ENCODE measurements at places on chromosomes 6 and 20.

DNA sequence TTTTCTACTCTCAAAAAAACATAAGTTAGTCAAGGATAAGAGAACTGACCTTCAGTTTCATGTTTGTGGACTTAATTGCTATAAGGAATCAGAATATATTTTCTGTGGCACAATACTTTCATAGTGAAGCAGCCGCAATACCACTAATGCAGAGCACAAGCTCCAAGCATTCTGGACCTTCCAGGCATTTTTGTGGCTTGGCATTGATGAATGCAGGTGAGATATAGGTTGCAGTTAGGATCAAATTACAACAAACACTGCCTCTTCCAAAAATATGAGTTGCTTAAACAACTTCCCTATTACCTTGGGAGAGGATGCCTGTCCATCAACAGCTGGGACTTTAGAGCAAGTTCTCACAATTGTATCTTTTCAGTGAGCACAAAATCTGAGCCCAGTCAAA, 162.8 kb upstream of the RSPO3 start:
- DNase-seq: no peak

DNA sequence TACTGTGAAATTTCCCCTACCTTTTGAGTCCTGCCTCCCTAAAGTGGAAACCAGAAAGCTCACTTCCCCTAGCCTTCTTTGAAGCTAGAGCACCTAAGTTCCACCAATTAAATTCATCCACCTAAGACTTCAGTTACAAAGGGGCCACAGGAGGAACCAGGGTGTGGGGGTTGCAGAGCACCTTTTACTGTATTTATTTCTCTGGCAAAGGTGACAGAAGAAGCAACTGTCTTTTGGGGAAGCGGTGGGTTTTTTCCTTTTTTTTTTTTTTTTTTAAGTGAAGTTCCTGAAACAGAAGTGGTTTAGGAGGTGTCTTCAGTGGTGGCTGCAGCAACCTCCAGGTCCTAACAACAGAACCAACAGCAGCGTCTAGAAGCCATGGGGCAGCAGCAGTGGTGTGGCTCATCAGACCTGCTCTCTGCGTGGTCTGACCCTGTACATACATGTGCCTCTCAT, 13.1 kb downstream of the PSMB9 start:
- DNase-seq: no peak

DNA sequence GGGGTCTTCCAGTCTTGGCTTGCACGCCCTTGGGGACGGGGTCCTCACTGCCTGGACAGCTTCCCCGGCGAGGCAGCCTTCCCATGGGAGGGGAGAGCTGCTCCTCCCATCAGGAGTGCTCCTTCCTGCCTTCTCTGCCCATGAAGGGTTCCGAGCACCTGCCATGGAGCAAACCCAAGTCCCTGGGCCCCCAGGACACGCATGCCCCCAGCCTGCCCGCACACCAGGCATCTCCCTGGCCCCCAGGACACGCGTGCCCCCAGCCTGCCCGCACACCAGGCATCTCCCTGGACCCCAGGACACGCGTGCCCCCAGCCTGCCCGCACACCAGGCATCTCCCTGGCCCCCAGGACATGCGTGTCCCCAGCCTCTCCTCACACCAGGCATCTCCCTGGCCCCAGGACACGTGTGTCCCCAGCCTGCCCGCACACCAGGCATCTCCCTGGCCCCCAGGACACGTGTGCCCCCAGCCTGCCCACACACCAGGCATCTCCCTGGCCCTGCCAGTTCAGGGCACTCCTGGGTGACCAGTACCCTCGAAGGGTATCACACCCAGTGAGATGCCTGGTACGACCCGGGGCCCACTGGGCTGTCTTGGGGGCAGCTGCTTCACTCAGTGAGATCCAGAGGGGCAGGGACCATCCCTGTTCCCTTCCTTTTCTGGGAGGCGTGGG, 21.7 kb downstream of the COL20A1 start:
- DNase-seq: no peak

- no peak for DNase-seq
Measured at GRCh38 chr6:10146715-10147451, 268.0 kb downstream of the TFAP2A start.

DNA sequence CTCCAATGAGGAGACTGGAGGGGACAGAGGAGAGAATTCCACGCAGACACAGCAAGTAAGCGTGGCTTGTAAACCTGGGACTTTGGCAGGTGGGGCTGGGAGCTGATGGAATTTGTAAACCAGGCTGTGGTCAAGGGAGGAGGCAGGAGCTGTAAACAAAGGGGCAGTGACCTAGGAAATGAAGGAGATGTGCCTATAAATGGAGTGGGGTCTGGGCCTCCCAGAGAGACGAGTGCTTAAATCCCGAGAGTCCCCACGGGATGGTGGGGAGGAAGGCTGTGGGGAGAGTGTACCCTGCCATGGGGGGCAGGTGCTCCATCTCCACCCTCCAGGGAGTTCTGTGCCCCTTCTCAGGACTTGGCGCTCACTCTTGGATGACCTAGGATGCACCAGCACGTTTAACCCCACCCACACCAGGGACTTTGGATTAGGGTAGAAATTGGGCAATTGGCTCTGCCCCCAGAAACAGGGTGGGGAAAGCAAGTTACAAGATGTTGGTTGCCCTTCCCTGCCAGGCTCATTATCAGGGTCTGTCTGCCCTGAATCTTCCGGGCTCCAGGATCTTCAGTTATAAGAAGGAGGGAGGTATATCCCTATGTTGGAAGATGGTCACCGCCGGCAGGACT, 4.0 kb upstream of the DHX16 start:
- DNase-seq: no peak
